Activated CD4-positive, alpha-beta T cell treated with anti-CD3 and anti-CD28 coated beads for 36 hours (primary cell): ENCODE measurements at places on chromosomes 7 and 10. TPM values are rescaled to one million over a fixed set of nuclear protein-coding genes. Genes with fewer than 3 reads are reported as not detected.

GRCh38 chr7:133654547-133654946 lies 401.7 kb downstream of the EXOC4 start:
- DNase-seq, result no peak

- no peak for DNase-seq
Observed at GRCh38 chr10:116098411-116099022, 174.5 kb downstream of the GFRA1 start.

- DNase-seq, result no peak
Observed at GRCh38 chr7:76372984-76373833, 14.4 kb upstream of the YWHAG start.

GRCh38 chr7:68470836-68471435 lies 1127.3 kb upstream of the AUTS2 start:
- DNase-seq, result no peak

DNA sequence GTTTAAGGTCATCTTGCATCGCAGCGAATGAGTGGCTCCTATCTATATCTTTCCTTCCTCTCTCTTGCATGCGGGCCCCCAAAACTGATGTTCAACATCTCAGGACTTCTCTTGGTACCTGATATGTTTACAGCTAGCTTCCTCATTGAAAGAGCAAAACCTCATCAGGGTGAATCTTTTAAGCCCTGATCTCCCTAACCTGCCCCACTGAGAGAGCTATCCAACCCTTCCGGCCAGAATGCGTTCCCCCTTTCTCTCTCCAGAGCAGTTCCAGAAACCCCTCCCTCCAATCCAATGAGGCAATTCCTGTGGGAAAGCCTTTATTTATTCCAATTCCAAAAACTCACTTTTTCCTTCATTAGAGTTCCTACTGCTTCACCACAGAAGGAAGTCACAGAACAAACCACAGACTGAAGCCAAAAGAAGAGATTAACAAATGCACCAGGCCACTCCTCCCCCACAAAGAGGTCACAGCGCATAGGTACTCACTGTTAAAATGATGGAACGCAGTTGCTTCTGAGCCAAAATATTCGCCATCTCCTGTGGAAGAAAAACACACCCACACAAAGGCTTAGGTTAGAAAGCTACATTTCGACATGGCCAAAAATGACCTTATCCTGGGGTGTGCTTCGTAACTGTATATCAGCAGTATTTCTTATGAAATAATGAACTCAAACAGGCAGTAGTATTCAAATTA lies 232.4 kb downstream of the ELMO1 start:
- no peak for DNase-seq

- DNase-seq, result no peak
Observed at GRCh38 chr7:50733552-50733951, 49.1 kb downstream of the GRB10 start.

DNA sequence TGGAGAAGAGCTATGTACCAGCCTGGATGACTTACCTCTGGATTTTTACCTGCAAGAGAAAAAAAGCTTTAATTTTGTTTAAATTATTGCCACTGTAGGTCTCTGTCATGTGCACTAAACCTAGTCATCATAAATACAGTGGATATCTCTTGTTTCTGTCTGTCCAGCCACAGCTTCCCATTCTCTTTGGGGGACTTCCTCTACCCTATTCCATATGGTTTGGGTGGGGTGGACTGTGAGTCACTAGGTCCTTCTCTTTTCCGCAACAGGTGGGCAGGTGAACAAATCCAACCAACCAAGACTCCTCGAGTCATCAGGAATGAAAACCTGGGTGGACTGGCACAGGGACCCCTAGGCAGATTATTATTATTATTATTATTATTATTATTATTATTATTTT lies 87.3 kb upstream of the CYTH3 start:
- no peak for DNase-seq

DNA sequence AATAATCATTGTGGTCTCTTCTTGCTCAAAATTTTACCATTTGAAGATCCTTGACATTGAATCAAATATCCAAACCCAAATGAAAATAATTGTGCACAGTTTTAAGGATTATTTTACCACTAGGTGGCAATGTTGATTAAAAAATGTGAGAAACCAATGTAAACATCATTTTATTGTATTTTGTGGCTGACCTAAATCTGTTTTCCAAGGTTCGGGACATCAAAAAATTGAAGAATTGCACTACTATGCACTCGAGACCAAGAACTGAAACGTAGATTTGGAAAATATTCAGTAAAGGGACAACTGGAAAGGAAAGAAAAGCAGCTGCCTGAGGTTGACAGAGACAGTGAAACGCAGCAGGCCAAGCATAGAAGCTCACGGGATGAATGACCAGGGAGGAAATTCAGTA lies 259.3 kb downstream of the SNX13 start:
- DNase-seq, result no peak

DNA sequence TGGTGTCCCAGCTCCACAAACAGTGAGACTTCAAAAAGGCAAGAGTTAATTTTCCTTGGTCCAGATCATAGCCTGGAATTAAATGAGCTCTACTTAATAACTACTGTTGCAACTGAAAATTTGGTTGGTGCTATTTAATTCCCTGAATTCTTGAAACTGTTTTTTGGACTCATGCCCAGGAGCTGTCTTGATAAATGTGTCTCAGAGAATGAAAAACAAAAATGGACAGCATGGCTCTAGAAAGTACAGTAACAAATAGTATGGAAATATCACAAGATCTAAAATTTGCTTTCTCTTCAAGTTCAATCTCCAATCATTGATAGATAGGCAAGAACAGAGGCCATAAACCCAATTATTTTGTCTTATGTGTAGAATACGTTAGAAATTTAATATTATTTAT lies 42.5 kb downstream of the CCDC71L start:
- no peak for DNase-seq

GRCh38 chr7:68706291-68706690 lies 892.0 kb upstream of the AUTS2 start:
- DNase-seq, result no peak

GRCh38 chr10:61073391-61073790 lies 129.4 kb upstream of the RHOBTB1 start:
- DNase-seq, result no peak

- DNase-seq, result no peak
Observed at GRCh38 chr10:13767676-13768178, 181.0 kb downstream of the PRPF18 start.

DNA sequence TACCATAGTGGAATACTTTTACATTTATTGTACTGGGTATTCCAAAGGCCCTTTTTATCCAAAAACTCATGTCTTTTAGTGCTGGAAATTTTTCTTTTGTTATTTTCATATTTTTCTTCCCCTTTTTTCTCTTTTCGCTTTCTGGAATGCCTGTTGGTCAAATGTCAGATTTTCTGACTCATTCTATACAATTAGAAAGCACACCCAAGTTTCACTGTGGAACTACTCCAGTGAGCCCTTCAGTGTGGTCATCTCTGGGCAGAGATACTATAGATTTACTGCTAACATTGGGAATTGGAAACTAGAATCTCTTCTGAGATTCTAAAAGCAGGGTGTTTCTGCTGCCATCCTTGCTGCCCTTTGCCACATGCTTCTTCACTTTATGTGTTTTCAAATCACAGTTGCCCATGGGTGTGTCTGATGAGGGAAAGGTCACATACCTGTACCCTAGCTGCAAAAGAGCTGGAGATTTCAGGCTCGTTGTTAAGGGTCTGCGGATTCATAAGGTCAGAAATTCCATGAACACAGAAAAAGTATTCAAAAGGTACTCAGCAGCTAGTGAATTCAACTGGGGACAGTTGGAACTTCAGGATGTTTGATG lies 5.6 kb upstream of the WASL start:
- DNase-seq, result no peak

DNA sequence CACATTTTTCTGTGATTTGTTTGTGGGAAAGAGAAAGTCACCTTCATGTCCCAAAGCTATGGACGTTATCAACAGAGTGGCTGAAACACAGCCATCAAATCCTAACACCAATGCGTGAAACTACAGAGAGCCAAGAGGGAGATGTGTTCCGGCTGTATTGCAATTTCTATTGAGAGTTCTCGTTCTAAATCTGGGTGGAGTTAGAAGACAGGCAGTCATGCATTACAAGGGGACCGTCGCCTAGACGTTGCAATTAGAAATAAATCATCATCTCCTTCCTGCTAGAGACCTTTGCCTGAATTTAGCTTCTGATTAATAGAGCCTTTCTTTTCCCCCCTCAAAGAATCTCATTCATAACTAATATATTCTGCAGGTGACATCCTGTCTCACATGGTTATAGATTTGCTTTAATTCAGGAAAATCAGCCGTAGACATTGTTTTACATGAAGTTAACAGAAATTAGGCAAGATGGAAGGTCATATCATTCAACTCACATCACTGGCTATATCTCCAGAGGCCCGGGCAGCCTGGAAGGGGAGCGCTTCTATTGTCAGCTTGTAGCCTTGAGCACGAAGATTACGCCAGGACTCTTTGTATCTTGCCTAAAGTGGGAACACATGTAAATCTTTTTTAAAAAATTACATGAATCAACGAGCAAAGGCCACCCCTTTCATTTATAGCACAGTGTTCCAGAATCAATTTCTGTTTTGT lies 52.6 kb downstream of the HABP2 start:
- no peak for DNase-seq

GRCh38 chr7:107810626-107811025 lies 7.6 kb upstream of the SLC26A3 start:
- peak; percentile 21 for DNase-seq

DNA sequence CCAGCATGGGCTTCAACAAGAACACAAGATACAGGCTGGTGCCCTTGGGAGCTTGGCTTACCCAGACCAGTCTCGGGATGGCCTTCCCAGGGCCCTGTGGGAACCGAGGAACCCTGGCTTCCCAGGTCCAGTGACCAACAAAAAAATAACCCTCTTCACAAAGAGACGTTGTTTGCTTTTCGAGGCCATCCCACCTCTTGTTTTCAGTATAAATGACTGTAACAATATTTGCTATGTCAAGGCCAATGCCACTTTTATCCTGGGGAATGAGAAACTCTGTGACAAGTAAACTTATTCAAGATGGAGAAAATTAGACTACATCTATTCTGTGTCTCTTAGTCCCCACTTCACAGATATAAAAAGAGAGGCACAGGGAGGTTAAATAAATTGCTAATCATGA lies 138.8 kb downstream of the PRPF18 start:
- DNase-seq, result no peak

- peak; percentile 30 for DNase-seq
Observed at GRCh38 chr7:130367088-130367755, 13.1 kb upstream of the CPA1 start.

DNA sequence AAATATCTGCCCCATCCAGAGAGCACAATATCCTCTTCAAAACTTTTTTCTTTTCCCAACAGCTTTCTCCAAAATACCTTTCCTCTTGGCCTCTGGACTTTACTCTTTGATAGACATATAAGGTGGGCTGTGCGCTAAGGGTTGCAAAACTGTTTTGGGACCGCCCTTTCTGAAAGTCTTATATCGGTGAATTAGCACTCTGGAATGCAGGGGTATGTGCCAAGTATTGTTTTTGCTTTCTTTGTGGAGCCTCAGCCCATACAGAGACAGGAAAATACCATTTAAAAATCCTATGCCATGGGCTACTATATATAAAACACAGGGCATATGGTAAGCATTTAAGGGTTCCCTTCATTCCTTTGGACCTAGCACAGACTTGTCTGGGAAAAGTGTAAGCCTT lies 37.7 kb downstream of the PPP1R17 start:
- DNase-seq, result no peak

DNA sequence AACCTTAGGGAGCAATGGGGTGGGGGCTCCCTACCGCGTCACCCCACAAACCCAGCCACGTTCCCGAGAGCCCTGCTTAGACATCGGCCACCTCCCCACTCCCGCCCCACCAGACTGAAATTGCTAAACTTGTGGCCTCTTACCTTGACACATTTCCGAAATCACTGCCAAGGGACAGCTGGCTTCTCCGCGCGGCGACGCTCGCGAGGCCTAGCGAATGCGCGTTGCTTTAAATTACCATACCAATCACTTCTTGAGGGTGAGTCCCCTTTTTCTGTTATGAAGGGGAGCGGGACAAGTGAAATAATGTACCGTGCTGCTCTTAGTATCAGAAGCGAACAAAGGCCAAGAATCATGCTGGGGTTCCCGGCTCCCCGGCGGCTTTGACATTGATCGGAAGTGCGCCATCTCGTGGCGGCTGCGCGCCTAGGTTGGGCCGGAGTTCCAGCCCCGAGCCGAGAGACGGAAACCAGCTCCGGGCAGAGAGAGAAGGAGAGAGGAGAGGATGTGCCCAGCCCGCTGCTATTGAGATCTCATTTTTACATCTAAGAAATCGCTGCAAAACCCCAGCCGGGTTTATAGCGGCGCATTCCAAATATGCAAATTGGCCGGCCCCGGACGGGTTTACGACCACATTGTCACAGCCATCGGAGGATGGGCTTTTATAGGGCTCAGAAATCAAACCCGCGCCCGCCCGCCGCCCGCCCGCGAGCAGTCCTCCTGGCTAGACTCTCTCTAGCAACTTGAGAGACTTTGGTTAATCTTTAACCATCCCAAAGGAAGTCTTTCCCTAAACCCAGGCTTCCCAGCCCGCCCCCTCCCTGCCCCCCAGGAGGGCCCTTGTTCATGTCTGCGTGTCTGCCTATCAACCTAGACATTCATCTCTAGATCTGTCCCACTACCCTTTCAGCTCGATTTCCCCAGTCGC lies 5.3 kb downstream of the HOXA11 start:
- peak; percentile 81 for DNase-seq

- no peak for DNase-seq
Observed at GRCh38 chr7:836429-836828, 4.2 kb downstream of the SUN1 start.

GRCh38 chr7:134362587-134363483 lies 46.1 kb upstream of the SLC35B4 start:
- DNase-seq, result no peak

DNA sequence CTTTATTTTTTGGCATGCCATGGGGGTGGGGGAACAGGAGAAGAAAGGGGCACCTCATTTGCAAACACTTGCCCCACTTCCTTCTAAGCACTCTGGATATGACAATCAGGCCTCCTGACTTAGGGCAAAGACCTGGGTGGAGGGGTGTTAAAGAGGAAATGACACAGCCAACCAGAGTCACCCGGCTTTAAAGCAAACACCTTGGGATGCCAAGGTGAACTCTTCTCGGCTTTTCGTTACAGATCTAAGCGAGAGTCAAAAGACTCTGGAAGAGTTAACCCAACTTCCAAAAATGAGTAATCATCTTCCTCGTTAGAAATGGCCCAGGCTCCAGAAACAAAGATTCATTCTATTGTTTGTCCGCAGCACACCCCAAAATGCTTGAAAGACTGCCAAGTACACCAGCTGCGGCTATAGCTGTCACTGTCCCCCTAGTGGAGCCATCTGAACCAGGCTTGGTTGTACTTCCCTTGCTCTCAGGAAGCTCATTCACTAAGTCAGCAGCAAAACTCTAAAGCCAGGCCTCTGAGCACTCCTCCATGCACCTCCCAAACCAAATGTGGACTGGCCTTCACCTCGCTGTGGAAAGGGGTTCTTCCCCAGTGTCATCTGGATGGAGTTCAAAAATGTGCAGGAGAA lies 24.8 kb downstream of the FAM53B start:
- peak; percentile 83 for DNase-seq

IFRD1 gene
- total RNA-seq, result 48.9 TPM

SFRP4 gene
- total RNA-seq, result not detected

SPDYE6 gene
- total RNA-seq, result not detected

CLDN4 gene
- 0.16 TPM for total RNA-seq

SFTPA1 gene
- total RNA-seq, result not detected

CHAT gene
- not detected for total RNA-seq

MRC1 gene
- 0.05 TPM for total RNA-seq

TACC2 gene
- total RNA-seq, result not detected

ACSM6 gene
- total RNA-seq, result not detected

PLAC9 gene
- total RNA-seq, result not detected

ANKRD1 gene
- total RNA-seq, result not detected

EGFR gene
- not detected for total RNA-seq

ACBD7 gene
- 2.6 TPM for total RNA-seq
